ENCODE measurements at places on chromosomes 12 and 14.

DNA sequence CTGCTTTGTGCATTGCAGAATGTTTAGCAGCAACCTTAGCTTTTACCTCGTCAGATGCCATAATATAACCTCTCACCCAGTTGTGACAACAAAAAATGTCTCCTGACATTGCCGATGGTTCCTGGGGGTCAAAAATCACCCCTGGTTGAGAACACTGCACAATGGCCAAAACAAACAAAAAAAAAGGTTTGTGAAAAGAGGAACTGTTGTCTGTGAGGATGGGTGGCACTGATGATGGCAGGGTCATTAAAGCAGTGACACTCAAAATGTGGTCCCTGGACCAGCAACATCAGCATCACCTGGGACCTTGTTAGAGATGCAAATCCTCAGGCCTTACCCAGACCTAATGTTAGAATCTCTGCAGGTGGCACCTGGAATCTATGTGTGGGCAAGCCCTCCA, 36.4 kb upstream of the METAP2 start:
- DNase-seq, result no peak

GRCh38 chr12:124738636-124739467, 124.8 kb downstream of the SCARB1 start:
- peak; percentile 21 for DNase-seq

DNA sequence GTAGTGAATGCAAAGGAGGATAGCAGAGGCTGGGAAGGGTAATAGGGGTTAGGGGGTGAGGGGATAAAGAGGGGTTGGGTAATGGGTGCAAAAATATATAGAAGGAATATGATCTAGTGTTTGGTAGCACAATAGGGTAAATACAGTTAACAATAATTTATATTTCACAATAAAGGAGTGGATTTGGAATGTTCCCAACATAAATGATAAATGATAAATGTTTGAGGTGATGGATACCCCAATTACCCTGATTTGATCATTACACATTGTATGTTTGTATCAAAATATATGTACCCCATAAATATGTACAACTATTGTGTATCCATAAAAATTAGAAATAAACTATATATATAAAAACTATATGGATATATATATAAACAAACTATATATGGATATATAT, 999 bp upstream of the MYRFL start:
- DNase-seq, result no peak

DNA sequence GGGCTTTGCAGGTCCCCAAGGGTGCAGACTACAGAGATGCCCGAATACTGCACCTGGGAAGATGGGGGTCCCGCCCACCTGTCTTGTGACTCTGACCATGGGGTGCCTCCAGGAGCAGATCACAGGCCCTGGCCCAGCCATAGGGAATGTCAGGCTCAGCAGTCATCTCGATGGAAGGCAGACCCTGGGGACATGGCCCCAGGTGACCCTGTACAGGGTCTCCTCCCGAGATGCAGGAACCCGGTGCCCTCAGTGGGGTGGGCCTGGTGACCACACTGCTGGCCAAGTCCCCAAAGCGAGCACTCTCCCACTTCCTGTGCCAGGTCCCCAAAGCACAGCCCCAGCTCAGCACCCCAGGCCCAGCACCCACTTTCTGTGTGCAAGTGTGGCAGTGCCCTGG, 903.7 kb upstream of the USP15 start:
- no peak for DNase-seq

GRCh38 chr14:21326972-21327371, 47.1 kb downstream of the RPGRIP1 start:
- no peak for DNase-seq

- DNase-seq, result no peak
Observed at GRCh38 chr12:79400481-79400880, 290.3 kb downstream of the PAWR start.

DNA sequence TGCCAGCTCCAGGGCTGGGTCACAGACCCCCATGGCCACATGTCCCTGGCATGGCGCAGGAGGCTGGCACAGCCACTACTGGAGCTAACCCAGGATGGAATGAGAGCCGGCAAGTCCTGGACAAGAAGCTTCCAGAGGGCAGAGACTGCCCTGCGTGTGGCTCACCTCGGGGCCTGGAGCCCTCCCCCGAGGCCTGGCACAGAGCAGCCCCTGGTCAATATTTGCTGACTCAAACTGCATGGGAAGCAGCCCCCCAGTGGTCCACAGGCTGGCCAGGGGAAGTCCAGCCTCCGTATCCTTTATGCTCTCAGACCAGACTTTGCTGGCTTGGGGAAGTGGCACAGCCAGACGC, 71.4 kb downstream of the BCL11B start:
- DNase-seq, result no peak

DNA sequence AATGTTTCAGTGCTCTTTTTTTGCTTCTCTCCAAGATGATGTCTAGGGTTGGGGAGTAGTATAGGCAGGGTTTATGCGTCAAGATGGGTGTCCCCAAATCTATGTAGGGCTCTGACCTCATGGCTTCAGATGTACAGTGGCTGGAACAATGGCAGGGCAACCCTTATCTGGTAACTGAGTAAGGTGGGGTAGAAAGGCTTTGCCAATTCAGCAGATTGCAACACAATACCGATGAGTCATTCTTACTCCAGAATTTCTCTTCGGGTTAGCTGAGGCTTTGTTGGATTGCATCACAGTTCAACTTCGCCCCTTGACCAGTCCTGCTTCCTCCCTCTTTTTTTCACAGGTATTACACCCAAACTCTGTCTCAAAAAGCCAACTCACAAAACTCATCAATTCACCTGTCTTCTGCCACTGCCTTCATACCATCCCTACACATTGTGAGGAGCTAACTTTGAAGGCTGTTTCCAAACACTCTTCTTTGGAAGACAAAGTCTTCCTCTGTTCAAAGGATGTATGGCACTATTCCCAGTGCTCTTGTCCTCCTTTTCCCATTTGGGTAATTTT, 190.2 kb upstream of the CNOT2 start:
- DNase-seq, result peak; percentile 77

DNA sequence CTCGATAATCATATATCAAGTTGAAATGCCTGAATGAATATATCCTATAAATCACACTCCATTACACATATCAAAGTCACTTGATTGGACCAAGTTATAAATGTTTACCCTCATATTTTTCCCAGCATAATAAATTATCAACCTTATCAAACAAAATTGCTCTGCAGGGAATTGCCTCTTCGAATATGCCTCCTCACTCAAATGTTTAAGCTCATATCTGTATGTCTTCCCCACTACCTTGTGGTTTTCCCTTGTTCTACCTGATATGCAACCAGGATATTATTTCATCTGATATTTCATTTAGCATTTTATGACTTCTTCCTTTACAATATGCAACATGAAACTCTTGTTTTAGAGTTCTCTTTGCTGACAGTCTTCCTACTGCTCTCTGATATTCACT, 226.4 kb downstream of the RASSF9 start:
- no peak for DNase-seq

All from T1000 (cell line).